Left kidney (tissue), 8 donors: ENCODE measurements at places on chromosomes 12 and 14. TPM values are rescaled to one million over a fixed set of nuclear protein-coding genes. Genes with fewer than 3 reads are reported as not detected.

DNA sequence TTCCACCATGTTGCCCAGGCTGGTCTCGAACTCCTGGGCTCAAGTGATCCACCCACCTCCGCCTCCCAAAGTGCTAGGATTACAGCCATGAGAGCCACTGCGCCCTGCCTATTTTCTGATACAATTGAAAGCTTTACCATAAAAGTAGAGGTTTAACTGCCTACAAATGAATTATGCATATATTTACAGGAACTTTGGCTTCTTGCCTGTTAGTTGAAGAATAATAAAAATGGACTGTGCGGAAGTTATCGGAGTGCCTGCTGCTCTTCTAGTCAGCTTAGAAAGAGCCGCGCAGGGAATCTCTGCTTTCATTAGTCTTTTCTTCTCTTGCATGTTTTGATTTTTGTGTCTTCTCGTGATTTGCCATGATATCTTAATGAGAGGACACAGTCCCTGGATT lies 34.5 kb downstream of the PPP2R5C start:
- DNase-seq: no peak

DNA sequence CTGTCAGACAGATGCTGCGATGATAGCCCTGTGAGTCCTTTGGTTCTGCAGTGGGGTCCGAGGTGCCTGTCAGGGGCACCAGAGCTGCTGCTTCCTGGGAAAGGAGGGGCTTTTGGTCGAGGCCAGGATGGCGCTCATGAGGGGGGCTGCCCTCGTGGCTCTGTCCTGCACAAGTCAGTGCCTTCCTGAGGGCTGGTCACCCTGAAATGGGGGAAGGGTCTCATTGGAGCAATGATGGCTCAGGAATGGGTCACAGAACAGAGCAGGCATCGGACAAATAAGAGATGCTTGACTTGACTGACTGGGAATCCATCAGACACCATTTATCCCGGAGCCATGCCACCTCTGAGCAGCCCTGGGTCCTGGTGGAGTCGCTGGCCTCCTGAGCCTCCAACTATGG lies 121.9 kb downstream of the ADGRD1 start:
- DNase-seq: no peak

DNA sequence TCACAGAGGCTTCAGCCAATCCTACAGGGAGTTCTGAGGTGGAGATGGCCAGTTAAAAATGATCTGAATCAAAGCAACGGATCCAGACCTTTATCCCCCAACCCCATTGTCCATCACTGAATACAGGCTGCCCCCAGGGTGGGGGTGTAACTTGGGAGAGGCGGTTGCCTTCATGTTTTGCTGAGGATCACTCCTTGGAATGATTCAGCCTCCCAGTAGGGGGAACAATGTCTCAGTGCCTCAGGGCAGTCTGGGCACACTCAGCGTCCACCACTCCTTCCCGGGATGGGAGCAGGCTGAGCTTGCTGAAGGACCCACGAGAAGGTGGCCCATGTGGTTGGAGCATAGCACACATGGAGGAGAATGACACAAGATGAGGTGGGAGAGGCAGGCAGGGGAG lies 60.2 kb downstream of the RFX4 start:
- no peak for DNase-seq

DNA sequence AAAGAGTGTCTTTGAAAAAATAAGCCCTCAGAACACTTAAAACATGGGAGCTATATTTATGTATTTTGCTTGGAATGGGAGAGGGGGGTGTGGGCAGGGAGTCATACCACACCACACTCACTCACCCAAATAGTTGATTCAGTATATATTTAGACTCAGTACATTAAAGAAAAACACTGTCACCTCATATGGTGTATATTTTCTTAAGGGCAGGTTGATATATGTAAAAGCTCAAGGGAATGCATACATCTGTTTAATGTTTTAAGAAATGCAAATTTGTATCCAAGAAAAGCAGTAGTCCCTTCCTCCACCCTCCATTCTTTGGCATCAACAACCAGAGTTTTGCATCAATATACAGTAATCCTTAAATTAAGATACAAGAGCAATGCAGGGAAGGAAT lies 1.4 kb downstream of the NFYB start:
- DNase-seq: peak; percentile 20

DNA sequence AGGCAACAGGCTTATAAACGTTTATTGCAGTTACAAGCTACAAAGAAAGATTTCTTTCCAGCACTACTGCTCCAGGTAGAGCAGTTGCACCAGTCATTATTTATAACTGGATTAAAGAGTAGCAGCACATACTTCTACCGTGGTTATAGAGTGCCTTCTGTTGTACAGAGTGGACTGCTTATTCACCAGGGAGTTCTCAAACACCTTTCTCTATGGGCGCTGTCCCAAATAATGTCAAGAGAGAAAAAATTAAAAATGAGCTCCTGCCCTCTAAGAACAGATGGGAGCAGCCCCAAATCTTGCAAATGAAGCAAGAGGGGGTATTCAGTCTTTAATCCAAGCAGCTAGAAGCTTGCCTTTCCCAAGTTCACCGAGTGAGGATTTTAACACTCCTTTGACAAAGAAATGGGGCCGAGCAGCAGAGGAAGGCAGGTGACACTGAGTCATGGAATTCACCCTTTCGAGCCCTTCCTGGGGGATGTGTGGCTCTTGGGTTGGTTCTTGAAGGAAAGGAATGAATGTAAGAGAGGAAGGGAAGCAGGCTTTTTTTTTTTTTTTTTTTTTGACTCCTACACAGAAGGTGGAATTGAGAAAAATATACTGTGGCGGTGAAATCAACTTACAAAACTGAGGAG lies 181.2 kb downstream of the PRKCH start:
- DNase-seq: no peak

GRCh38 chr14:54665946-54666345 lies 99.0 kb downstream of the SAMD4A start:
- DNase-seq: no peak

GRCh38 chr12:88298014-88298682 lies 156.0 kb downstream of the TMTC3 start:
- no peak for DNase-seq

DNA sequence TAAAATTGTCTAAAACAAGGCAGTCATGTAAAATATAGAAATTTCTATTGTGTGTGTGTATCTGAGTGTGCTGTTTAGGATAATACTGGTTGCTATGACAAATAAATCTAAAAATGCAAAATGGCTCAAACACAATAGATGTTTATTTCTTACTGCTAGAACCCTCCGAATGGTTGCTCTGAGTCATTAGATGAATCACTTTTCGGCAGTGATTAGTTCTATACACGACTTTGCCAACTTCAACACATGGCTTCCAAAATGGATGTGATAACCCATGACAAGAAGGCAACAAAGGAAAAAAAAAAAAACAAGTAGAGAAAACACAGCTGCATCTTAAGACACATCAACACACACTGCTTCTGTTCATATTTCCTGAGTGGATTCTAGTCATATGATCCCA lies 729.2 kb downstream of the AACS start:
- no peak for DNase-seq

DNA sequence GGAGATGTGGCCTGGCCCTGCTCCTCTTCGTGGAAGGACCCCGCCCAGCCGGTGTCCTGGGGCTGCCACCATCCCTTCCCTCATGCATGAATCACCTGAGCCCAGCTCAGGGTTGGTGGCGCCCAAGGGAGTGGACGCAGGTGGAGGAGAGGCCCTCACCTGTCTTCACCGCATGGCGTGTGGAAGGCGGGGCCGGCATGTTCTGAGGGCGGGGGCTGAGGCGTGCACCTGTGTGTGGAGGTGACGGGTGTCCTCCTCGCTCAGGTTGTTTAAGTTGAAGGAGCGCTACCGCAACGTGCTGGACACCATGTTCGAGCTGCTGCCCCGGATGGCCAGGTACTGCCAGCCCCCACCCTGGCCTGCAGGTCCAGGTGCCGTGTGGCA lies 47.0 kb downstream of the SLC8B1 start:
- no peak for DNase-seq

- DNase-seq: no peak
These were observed 184.7 kb upstream of the GARIN2 start for GRCh38 chr14:67004521-67004920.

DNA sequence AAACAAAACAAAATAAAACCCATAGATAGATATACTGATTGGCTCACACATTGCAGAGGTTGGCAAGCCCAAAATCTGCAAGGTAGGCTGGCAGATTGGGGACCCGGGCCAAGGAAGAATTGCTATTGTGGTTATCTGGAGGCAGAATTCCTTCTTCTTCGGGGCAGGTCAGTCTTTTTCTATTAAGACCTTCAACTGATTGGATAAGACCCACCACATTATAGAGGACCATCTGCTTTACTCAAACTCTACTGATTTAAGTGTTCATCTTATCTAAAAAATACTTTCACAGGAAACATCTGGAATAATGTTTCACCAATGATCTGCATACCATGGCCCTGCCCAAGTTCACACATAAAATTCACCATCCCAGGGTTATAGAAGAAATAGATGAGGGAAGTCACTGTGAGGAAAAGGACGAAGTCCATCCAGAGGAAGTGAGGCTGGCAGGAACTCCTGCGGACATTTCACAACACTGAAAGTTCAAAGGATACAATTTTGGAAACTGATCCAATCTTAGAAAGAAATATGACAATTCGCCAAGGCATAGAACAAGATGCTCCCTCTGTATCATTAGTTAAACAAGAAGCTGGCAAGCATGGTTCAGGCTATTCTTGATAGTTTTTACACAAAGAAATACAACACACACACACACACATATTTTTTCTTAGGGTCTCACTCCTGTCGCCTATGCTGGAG lies 127.6 kb upstream of the MED13L start:
- no peak for DNase-seq

DNA sequence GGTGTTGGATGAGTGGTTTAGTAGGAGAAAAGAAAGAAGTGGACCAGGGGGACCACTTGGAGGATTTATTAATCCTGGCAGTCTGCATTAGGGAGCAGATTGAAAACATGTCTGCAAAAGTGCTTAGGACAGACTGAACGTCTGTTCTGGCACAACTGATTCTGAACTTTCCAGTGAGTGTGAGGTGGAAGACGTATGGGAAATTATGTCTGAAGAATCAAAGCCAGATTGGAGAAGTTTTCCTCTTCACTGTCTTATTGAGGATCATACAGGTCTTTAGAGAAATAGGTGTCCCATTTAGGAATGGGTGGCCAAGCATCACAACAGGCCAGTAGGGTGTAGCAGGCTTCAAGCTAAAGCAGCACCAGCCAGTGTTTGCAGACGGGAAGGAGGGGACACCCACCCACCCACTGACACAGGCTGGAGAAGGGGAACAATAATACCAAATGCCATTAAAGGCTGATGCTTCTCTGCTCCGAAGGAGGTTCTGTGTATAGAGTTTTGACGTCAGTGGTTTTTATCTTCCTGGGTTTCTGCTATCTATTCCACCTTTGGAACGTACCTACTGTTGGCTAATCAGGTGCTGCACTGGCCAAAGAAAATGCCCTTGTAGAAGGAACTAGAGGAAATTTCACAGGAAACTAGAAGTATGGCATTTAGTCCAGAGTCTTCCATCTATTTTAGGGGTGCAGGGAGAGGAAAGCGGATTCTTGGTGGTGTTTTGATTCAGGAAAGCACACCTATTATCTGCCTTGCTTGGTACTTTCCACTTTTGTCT lies 1.8 kb downstream of the SRRM4 start:
- DNase-seq: no peak

GRCh38 chr14:29847056-29847380 lies 80.6 kb downstream of the PRKD1 start:
- no peak for DNase-seq

DNA sequence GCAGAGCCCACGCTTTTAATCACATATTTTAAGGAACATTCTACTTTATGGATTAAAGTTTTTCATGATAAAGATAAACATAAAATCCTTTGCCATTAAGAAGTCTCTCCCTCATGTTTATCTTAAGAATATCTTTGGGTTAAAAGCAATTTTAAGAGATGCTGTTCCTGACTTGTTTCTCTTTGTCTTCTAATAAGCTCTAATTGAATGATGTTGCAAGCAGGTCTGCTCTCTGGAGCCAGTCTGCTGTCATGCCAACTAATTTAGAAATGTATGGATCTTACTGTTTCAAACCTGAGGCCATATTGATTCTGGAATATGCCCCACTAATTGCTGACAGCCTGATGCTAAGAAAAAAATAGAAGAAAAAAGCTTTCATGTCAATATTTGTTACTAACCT lies 173.6 kb downstream of the TTC8 start:
- DNase-seq: no peak

DNA sequence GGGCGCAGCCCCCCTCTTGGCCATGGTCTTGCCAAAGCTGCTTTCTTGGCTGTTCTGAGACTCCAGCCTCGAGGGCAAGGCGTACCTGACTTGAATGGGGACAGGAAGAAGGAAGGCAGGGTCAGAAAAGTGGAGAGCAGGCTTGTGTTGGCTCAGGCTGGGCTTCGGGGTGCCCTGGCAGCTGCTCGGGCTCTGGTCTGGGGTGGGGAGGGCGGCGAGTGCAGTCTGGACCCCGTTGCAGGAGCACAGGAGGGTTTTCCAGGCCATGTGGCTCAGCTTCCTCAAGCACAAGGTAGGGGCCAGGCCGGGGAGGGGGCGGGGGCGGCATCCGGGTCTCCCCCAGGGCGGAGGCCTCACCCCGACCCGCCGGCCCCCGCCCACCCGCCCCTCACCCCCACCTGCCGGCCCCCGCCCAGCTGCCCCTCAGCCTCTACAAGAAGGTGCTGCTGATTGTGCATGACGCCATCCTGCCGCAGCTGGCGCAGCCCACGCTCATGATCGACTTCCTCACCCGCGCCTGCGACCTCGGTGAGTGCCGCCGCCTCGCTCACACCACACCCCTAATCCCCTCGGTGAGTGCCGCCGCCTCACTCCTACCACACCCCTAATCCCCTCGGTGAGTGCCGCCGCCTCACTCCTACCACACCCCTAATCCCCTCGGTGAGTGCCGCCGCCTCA lies 4.2 kb downstream of the NOC4L start:
- DNase-seq: no peak

- no peak for DNase-seq
These were observed 48.7 kb downstream of the PPFIBP1 start for GRCh38 chr12:27572486-27573255.

- no peak for DNase-seq
These were observed 72.8 kb downstream of the RFX4 start for GRCh38 chr12:106655577-106655976.

DNA sequence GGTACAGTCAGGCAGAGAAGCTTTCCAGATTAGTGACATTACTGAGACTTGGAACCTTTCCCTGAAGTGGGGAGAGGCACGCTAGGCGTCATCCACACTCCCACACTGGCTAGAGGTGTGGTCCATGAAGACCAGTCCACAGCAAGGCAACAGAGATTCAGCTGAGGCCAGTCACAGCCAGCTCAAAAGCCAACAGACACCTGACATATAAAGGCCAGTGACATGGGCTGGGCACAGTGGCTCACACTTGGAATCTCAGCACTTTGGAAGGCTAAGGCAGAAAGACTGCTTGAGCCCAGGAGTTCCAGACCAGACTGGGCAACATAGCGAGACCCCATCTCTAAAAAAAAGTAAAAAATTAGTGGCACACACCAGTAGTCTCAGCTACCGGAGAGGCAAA lies 10.9 kb downstream of the HRK start:
- no peak for DNase-seq

- peak; percentile 57 for DNase-seq
These were observed 67.8 kb downstream of the HMGA2 start for GRCh38 chr12:65891987-65892481.

The CLEC6A gene
- 0.27 TPM for polyA plus RNA-seq

The OAS2 gene
- 9.9 TPM for polyA plus RNA-seq

The RNASE3 gene
- polyA plus RNA-seq: 1.2 TPM

The GLT8D2 gene
- polyA plus RNA-seq: 11.0 TPM

The SETD3 gene
- 65.7 TPM for polyA plus RNA-seq

The NKX2-1 gene
- not detected for polyA plus RNA-seq

The KCNK13 gene
- 0.15 TPM for polyA plus RNA-seq

The GOLGA3 gene
- 33.6 TPM for polyA plus RNA-seq

The MIPOL1 gene
- 12.7 TPM for polyA plus RNA-seq
